ENCODE measurements at places on chromosomes 2 and 18.
A peak's percentile ranks its signal among the peaks of the same experiment; 100 is the strongest.

- DNase-seq = no peak
Measured at GRCh38 chr2:3280683-3281520, 96.7 kb downstream of the EIPR1 start.

DNA sequence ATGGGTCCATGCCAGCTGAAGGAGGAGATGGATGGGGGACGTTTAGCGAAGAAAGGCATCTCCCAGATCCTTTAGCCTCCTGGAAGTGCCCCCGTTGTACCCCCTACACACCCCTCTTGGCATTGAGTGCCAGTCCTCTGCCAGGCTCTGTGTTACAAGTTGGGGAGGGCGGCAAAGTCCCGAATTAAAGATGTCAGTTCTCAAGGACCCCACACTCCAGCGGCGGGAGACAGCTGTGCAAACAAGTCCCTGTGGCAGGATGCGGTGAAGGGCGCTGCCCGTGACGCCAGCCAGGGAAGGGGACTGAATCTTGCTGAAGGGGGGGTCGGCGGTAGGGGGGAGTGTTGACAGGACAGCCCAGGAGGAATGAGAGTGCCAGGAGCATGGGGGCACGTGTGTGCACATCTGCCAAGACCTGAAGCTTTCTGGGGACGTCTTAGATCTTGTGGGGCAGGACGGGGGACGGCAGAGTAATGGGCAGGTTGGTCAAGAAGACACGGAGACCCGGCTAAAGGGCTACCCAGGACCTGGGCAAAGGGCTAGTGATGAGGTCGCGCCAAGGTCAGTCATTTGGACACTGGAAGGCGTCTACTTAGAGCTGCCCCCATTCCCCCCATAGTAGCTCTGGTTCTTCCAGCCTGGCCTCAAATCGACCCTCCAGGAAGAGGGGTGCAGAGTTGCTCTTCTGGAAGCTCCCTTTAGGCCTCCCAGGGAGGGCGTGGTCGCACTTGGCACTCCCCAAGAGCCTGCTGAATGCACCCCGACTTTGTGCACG lies 2.8 kb upstream of the CTDSP1 start:
- no peak for DNase-seq

GRCh38 chr18:65943268-65943667 lies 192.5 kb downstream of the CDH7 start:
- no peak for DNase-seq

DNA sequence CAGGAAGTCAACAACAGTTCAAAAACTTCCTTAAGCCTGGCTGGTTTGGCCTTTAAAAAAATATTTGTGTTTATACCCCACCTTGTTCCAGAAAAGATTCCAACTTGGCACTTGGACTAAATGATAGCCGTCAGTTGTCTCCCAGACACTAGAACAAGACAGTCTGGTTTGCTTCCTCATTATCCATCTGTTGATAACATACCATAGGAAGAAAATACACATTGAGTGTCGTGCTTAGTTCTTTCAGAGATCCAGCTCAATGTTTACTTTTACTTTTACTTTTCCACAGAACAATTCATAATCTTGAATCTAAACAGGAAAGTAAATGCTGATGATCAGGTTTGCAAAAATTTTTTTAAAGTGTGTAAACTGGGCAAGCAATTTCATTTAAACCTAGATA lies 2.4 kb upstream of the VPS54 start:
- no peak for DNase-seq

- DNase-seq = no peak
Measured at GRCh38 chr18:45651275-45651674, 36.0 kb downstream of the SLC14A2 start.

- DNase-seq = peak; percentile 61
Measured at GRCh38 chr18:50879302-50880118, 592 bp downstream of the ME2 start.

DNA sequence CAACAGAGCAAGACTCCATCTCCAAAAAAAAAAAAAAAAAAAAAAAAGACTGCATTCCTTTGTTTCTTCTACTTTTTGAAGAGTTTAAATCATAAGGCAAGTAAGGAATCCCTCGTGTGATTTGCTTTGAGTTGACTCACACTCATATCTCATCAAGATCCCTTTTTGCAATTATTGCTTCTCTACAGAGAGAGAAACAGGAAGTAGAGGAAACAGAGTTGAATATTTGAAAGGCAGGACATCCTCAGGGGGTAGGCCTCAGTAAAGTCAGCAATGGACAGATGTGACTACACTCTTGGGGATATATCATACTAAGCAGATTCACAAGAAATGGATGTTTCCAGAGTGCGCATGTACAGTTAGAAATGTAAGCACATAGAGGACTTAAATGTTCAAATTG lies 11.2 kb upstream of the EFR3B start:
- no peak for DNase-seq

- DNase-seq = no peak
Measured at GRCh38 chr18:63850020-63850419, 37.5 kb upstream of the SERPINB2 start.

- no peak for DNase-seq
Measured at GRCh38 chr2:42523341-42523740, 29.6 kb upstream of the KCNG3 start.

- DNase-seq = no peak
Measured at GRCh38 chr18:40215979-40216378, 1739.1 kb upstream of the PIK3C3 start.

- DNase-seq = no peak
Measured at GRCh38 chr2:27762951-27763906, 8.3 kb upstream of the MRPL33 start.

- DNase-seq = no peak
Measured at GRCh38 chr2:86232373-86232784, 33.1 kb downstream of the MRPL35 start.

- no peak for DNase-seq
Measured at GRCh38 chr2:223945755-223946154, 620 bp upstream of the WDFY1 start.

GRCh38 chr18:39039813-39040212 lies 1474.2 kb upstream of the CELF4 start:
- no peak for DNase-seq

DNA sequence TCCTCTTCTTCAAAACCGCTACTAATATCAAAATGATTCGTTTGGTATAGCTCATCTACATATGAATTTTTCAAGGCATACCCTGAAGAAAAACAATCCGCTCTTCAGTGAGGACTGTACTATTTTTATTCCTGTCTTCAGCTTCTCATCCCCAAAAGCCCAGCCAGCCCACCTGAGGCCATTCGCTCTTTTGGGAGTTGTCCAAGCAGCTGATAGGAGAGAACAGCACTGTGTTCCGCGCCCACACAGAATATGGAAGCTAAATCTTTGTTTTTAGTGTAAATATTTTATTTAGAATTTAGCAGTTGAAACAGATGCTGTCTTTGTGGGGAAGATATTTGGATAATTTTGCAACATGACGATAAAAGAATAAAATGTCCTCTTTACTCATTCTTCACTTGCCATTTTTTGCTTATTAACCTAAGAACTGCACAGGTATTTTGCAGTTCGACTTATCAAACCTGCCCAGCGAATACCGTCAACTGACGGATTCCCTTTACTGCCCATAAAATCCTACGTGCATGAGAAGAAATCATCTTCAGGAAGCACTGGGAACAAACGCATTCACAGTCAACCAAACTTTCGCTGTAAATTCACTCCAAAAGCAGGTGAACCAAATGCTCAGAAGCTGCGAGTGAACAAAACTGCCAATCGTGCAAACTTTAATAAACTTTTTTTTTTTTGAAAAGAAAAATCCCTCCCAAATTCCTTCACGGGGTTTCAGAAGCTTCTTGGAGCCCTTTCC lies 3.4 kb downstream of the ZNF521 start:
- DNase-seq = peak; percentile 69

GRCh38 chr2:239589270-239589825 lies 188.5 kb upstream of the HDAC4 start:
- DNase-seq = no peak

- DNase-seq = no peak
Measured at GRCh38 chr2:237782181-237782580, 16.4 kb upstream of the RBM44 start.

- DNase-seq = no peak
Measured at GRCh38 chr2:20027705-20028434, 15.4 kb upstream of the MATN3 start.

- no peak for DNase-seq
Measured at GRCh38 chr2:136117391-136117841, 533 bp downstream of the CXCR4 start.

- no peak for DNase-seq
Measured at GRCh38 chr18:37654731-37655369, 89.3 kb upstream of the CELF4 start.

GRCh38 chr2:62194558-62195420 lies 1.1 kb upstream of the B3GNT2 start:
- DNase-seq = no peak

- no peak for DNase-seq
Measured at GRCh38 chr18:77320971-77321559, 71.4 kb downstream of the GALR1 start.

- DNase-seq = no peak
Measured at GRCh38 chr18:43141208-43141607, 25.7 kb upstream of the RIT2 start.

DNA sequence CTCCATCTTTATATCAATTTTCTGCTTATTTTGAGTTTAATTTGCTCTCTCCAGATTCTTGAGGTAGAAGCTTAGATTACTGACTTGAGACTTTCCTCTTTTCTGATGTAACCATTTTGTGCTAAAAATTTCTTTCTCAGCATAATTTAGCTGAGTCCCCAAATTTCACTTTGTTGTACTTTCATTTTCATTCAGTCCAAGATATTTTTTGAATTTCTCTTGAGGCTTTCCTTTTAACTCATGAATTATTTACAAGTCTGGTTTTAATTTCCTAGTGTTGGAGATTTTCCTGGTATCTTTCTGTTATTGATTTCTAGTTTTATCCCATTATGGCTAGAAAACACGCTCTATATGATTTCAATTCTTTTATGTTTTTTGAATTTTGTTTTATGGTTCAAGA lies 144.7 kb upstream of the PGAP1 start:
- no peak for DNase-seq

DNA sequence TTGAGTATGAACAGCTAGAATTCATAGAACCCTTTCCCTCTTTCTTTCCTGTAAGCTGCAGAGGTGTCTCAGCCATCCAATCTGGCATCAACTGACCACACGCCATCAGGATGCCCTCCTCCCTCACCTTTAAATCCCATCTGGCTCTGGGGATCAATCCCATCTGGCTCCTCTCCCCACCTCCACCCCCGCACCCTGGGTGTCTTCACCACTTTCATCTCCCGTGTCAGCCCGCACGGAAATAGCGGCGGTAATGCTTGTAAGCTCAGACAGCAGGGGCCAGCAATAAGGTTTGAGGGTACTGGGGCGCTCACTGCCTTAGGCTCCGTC lies 508 bp upstream of the TUBA4B start:
- DNase-seq = peak; percentile 46

DNA sequence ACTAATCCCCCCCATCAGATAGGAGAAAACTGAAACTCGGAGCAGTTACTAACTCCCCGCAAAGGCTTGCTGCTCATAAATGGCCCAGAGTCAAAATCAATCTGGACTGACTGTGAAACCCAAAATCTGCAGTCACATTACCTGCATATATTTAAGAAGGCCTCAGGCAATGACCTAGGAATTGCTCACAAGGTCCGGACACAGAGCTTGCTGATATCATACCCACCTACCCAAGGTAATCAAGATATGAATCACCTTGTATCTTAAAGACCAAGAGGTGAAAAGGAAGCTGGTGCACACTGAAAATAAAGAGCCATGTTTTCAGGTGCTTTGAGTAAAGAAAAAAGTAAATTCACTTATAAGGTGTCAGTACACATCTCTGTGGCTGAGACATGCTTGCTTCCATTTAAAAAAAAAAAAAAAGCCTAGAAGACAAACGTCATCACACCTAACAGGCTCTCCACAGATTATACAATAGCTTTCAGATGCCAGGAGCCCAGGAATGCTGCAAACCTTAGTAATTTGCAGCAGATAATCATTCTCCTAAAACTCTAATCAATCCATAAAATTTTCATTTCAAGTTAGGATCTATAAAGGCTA lies 195.4 kb downstream of the ZEB2 start:
- DNase-seq = no peak

GRCh38 chr2:109459485-109459884 lies 154.3 kb downstream of the SEPTIN10 start:
- DNase-seq = no peak

GRCh38 chr2:61727746-61728145 lies 126.1 kb downstream of the FAM161A start:
- no peak for DNase-seq
